ENCODE measurements at places on chromosomes 13 and 19.

DNA sequence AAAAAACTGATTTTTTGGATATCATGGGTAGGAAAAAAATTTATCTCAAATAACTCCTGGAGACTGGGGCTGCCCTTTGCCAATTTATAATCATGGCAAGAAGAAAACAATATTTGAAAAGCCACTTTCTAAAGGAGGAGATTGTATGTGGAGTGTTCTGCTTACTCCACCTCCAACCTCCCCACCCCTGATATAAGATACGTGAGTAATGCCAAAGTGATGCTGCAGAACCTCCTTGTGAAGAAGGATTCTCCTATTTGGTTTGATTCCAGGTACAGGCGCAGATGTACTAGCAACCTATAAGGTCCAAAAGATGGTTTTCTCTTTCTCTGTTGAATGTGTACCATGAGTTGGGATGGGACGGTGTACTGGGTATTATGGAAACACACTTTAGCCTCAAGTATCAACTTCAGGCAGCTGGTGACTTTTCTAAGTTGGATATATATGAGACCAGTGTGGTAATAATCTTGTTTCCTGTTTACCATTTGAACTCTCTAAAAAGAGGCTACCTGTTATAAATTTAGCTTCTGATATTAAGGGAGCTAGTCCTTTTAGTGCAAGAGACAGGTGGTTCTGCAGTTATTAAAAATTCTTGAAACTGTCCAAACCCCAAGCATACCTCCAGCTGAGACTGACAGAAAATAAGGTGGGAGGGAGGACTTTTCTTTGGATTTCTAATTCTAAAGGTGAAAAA lies 724.0 kb upstream of the MIR17HG start:
- no peak for DNase-seq

- DNase-seq: no peak
Measured at GRCh38 chr19:17482877-17483604, 12.7 kb downstream of the SLC27A1 start.

DNA sequence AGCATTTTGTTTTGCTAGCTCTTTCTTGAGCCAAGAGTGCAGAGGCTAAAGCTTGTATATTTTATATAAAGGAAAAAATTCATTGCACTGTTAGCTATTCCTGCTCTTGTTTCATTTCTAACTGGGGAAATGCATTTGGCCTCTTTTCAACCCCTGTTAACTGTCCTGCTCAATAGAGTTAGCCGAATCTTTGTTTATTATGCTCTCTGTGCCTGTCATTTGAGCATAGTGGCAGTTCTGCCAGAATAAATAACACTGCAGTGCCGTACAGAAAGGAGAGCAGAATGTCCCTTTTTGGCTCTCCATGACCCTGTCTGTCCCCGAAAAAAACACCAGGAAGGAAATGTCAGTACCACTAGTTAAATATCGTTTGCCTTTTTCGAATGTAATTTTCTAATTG lies 350.8 kb downstream of the MYO16 start:
- DNase-seq: no peak

DNA sequence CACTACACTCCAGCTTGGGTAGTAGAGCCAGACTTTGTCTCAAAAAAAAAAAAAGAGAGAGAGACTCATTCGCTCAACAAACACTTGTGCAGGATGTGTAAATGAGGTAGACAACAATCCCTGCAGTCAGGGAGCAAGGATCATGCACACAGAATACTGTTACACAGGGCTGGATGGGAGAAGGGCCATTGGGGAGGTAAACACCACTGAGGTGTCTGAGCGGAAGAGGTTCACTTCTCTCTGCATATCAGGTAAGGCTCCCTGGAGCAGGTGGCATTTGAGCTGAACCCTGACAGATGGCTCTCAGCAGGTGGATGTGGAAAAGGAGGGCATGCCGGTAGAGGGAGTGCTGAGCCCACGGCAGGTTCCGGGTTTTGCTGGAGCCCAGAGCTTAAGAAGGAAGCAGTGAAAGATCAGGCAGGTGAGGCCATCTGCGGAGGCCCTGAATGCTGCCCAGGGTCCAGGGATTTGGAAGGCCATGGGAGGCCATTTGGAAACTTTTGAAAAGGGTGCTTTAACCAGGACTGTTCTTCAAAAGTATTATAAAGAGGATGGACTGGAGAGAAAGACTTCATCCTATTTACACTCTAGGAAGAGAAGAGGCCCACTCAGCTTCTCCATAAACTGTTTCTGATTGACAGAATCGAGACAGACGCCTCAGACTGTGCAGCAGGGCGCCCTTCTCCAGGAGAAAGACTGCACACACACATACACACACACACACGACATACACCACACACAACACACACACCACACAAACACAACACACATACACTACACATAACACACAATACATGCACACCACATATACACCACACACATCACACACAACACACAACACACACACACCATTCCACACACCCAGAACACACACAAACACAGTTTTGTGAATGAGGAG lies 199.4 kb downstream of the USP12 start:
- no peak for DNase-seq

DNA sequence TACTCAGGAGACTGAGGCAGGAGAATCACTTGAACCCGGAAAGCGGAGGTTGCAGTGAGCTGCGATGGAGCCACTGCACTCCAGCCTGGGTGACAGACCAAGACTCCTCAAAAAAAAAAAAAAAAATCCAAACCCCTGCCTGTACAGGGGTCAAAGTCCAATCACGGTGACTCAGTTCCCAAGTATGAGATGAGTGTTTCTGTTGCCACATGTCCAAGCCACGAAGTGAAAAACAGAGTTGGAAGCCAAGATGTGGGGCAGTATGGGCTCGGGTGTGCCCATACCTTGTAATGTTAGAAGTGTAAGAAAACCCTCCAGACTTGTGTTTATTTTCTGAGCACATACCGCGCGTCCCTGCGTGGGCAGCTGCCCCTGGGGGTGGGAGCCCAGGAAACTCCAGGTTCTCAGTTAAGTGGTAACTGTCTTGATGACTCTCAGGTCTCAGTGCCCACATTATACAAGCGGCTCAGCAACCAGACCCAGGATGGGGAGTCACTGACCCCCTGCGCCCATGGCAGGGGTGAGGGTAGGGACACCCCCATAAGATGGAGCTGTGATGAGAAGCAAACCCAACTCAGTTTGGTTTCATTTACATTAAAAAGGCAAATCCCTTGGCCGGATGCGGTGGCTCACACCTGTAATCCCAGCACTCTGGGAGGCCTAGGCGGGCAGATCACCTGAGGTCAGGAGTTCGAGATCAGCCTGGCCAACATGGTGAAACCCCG lies 1.2 kb upstream of the GPX4 start:
- peak; percentile 99 for DNase-seq
